ENCODE measurements at places on chromosomes 1 and 21.

- no peak for DNase-seq
Observed at GRCh38 chr1:59408608-59409240, 111.8 kb downstream of the FGGY start.

GRCh38 chr1:221783936-221784335 lies 42.0 kb upstream of the DUSP10 start:
- no peak for DNase-seq

- DNase-seq, result no peak
Observed at GRCh38 chr1:227094249-227094966, 154.3 kb downstream of the COQ8A start.

DNA sequence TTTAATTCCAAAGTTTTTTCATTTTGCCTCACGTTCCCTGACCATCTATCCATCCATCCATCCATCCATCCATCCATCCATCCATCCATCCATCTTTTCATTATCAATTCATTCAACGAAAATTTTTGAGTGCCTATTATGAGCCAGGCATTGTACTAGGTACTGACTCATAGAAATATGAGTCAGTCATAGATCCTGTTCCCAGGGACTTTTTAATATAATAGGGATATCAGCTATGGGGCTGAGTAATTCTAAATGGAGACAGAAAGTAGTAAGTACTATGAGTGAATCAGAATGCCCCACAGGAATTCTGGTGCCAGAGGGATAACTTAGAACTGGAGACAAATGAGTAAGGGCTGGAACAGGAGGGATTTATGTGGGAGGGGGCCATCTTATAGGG lies 49.8 kb upstream of the GNG12 start:
- DNase-seq, result no peak

All from H7 (cell line).